ENCODE measurements at places on chromosomes 4 and X.
A peak's percentile ranks its signal among the peaks of the same experiment; 100 is the strongest.

DNA sequence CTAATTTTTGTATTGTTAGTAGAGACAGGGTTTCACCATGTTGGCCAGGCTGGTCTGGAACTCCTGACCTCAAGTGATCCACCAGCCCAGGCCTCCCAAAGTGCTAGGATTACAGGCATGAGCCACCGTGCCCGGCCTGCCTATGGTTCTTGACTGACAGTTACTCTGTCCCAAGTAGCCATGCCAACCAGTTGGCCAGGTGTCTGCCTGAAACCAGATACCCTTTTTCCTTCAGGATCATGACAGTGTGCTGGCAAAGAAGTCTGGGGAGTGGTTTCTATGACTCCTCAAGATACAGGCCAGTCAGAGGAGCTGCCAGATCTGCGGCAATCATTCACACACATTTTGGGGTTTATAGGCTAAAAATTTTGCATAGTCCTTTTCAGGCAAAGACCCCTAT is 1.7 kb upstream of the LAS1L start:
- DNase-seq, result no peak

DNA sequence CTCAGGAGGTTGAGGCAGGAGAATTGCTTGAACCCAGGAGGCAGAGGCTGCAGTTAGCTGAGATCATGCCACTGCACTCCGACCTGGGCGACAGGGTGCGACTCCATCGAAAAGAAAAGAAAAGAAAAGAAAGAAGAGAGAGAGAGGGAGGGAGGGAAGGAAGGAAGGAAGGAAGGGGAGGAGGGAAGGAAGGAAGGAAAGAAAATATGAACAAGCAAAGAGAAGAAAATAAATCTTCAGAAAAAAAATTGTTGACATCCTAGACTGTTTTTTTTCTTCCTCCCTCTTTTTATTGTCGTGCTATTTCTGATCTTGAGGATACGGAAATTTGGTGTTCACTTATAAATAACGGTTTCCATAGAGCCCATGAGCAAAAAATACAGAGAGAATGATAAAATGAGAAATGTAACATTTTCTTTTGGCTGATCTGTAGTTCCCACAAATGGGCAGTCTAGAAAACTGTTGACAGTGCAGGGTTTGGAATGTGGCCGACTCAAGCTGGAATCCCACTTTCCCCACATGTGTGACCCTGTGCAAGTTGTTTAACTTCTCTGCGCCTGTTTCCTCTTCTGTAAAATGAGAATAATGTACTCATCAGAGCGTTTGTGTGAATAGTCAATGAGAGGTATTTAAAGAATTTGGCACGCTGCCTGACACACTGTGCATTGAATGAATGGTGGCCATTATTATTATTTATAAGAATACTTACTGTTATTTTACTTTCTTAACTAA is 19.4 kb downstream of the SORBS2 start:
- no peak for DNase-seq

- DNase-seq, result no peak
These were observed 120.5 kb downstream of the CAMK2D start for GRCh38 chr4:113641025-113641431.

GRCh38 chr4:182478475-182478874 is 235.3 kb downstream of the TENM3 start:
- DNase-seq, result no peak

DNA sequence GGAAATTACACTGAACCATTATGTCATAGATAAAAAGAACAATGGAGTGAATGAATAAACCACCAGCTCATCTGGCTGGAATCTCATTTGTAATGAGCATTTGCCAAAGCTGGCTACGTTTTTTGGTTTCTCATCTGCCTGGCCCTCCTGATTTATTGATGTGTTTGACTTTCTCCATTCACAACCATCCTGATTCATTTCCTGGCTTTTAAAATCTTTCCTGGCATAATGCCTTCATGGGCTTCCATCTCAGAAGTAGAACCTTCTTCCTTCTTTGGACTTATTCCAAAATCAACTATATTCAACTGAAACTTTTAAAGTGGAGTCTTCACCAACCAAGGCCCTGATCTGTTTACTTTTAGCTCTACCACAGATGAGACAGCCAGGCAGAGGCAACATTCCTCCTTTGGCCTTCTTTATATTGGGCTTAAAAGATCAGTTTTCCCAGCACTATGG is 36.0 kb upstream of the ARSJ start:
- no peak for DNase-seq

- no peak for DNase-seq
These were observed 637.9 kb downstream of the FAT4 start for GRCh38 chr4:125952631-125953030.

DNA sequence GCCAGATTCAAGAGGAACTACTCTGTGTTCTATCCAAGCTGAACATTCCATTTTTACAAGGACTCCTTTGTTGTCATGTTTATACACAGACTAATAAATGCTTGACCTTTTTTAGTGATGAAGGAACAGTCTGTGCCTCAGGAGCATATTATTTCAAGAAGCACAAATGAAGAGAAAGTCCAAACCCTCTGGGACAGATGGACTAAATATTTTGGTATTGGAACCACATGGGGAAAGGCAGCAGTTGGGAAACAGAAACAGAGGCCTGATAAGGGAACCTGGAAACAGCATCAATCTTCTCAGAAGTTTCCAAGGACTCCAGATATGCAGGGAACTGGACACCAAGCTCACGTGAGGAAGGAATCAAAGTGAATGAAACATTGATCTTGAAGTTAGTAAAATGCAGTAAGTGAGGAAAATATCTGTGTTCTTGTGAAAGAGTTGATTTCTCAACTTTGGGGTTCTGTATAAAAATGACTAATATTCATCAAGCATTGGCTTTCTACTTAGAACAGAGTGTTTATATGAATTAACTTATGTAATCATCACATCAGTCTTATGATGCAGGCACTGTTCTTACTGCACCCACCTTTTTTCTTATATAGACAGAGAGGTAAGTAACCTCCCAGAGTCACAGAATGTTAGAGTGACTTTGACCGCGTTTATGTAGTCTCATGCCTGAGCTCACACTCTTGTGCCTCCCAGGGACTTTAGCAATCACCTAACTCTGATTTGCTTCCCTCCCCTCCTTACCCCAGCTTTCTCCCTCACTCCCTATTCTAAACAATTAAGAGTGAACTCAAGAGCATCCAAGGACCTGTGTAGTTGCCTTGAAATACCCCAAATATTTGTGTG is 148.9 kb upstream of the JADE1 start:
- no peak for DNase-seq

- DNase-seq, result no peak
These were observed 81.4 kb downstream of the FBXW7 start for GRCh38 chr4:152454398-152455011.

GRCh38 chr4:174036576-174036975 is 246.9 kb downstream of the FBXO8 start:
- no peak for DNase-seq

GRCh38 chrX:87788976-87789375 is 271.4 kb downstream of the KLHL4 start:
- DNase-seq, result no peak

GRCh38 chr4:37365888-37366287 is 121.3 kb downstream of the NWD2 start:
- DNase-seq, result no peak

DNA sequence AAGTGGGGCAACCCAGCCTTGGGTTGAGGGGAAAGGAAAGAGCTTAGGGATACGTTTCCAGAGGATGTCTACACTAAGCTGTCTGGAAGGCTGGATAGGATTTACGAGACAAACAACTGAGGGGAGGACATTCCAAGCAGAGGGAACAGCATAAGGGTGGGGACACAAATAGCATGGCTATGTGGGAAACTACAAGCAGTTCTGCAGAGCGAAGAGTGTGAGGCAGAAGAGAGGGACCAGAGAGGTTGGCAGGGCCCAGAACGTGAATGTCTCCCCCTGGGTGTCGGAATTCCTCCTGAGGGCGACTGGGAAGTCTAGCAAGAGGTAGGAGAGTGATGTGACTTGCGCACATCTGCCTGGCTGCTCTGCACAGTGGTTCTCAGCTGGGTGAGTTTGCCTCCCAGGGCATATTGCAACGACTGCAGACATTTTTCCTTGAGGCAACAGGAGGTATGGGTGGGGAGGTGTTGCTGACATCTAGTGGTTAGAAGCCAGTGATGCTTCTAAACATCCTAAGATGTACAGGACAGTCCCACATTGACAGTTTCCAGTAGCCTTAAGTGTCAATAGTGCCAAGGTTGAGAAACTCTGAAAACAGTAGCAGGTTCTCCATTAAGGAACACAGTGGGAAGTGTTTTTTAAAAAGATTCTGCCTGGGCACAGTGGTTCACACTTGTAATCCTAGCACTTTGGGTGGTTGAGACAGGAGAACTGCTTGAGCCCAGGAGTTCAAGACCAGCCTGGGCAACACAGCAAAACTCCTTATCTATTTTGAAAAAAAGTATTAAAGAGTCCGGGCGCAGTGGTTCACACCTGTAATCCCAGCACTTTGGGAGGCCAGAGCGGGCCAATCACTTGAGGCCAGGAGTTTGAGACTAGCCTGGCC is 9.2 kb downstream of the NDUFA1 start:
- DNase-seq, result no peak

GRCh38 chr4:140641105-140641555 is 72.4 kb upstream of the UCP1 start:
- no peak for DNase-seq

- no peak for DNase-seq
These were observed 7.0 kb upstream of the FGFBP1 start for GRCh38 chr4:15945516-15945915.

- DNase-seq, result no peak
These were observed 118.9 kb upstream of the USP9X start for GRCh38 chrX:40966213-40966820.

DNA sequence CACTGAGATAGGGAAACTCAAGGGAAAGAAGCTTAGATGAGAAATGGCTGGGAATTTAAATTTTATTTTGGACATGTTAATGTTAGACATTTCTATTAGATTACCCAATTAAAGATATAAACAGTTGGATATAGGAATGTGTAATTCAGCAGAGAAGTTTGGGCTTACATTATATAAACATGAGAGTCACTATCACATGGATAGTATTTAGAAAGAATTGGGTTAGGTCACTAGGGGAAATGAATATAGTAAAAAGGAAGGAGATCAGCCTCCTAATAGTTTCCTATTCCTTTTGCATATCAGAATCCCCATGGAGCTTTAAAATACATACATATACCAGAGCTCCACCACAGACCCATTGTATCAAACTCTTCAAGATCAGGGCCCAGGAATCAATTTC is 19.6 kb upstream of the CXCL5 start:
- no peak for DNase-seq

GRCh38 chr4:113941836-113942235 is 37.6 kb downstream of the ARSJ start:
- no peak for DNase-seq

- no peak for DNase-seq
These were observed 33.9 kb upstream of the BLTP1 start for GRCh38 chr4:122118243-122118642.

- DNase-seq, result no peak
These were observed 12.0 kb downstream of the AFF2 start for GRCh38 chrX:148512453-148512852.

DNA sequence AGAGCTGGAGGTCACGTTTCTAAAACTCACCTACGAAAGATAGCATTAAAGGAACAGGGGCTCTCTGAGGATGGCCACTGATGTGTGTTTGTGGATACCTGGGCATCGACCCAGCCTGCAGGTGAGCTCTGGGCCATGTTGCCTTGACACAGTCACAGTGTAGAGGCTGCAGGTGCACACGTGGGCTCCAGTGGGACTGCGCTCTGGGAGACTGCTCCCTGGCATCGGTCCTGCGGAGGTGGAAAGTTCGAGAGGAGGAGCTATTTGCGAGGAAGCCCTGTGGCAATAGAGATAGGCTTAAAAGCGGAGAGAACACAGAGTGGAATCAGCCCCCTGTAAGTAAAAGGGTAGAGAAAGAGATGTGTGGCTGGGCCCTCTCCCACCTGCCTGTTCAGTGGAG is 12.3 kb upstream of the TADA2B start:
- no peak for DNase-seq

DNA sequence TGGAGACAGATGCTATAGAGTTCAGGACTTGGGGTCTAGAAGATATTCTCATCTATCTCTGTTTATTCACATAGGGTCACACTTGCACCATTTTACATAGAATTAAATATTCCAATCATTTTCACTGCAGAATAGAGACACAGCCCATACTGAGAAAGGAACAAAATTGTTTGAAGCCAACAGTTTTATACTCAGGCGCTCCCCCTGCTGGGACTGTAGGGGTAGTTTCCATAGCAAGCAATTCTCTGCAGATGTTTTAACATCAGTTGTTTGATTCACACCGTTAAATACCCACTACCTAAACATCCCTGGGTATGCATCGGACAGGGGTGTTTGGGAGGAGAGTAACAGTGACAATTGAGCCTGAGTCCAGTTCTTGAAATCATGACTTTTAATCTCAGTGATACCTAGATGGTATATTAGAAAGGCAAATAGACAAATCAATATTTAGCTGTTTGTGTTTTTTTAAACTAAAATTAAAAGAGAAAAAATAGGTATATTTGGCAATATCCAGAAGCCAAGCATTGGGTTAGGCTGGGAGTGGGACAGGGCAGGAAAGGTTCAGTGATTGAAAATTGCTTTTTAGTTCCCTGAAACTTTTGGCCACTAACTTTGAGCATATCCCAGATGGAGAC is 33.8 kb downstream of the LONRF3 start:
- DNase-seq, result no peak

DNA sequence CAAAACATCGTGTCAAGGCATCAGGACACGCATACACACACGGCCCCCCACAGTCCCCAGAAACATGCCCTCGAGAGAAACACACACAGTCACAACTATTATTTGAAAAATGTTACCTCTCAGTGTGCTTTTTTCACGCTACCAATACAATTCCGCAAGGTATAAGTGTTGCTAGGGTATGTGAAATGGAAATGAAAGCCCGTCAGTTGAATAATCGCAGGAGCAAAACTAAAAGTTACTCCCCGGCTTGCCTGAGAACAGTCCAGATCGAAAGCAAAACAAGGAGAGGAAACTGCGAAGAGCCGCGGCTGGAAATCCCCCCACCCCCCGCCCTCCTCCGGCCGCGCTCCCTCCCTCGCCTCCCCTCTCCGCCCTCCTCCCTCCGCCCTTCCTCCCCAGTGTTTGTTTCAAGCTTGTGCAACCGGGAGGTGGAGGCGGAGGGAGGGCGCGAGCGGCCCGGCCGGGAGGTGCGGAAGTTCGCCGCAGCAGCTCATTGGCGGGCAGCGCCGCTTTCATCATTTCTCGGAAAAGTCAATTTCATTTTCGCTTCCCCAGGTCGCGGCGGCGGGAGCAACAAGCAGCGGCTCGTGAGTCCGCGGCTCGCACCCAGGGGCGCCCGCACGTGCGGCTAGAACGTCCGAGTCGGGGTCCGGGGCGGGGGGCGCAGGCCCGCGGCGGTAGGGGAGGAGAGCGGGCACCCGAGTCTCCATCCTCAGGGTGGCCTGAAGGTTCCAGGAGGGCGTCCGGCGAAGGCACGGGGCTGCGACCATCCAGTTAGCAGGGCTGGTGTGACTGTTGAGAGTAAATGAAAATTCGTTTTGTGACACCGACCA is at the start of gene IRF2:
Gene IRF2, minus strand, starts transcription at position 288 of the 833 bp plus-strand sequence. CDS start 45,486 bp downstream, outside the sequence.
- peak; percentile 79 for DNase-seq

DNA sequence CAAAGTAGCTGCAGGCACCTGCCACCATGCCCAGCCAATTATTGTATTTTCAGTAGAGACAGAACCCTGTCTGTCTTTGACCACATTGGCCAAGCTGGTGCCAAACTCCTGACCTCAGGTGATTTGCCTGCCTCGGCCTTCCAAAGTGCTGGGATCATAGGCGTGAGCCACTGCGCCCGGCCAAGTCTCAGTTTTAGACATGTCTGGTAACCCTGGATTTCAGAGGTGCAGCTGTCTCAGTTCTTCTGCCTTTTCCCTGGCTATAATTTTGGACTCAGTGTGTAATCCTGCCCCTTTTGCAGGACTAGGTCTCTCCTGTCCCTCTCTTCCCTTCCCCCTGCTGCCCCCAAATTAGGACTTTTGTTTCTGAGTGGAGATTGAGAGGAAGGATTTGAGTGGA is 46.6 kb downstream of the FAM193A start:
- no peak for DNase-seq
